ENCODE measurements at places on chromosomes 1 and 21.

DNA sequence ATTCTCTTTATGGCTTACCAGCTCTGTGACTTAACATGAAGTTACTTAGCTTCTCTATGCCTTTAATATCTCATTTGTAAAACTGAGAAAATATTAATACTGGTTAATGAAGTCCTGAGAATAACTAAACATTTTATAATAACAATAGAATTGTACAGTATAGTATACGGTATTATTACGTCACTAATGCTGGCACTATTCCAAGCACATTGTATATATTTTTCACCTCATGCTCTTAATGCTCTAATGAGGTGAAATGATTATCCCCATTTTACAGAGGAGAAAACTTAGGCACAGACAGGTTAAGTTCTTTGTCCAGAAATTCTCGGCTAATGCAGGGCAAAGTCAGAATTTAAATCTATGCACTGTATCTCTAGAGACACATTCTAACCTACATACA lies 856 bp downstream of the OR6K3 start:
- no peak for DNase-seq

DNA sequence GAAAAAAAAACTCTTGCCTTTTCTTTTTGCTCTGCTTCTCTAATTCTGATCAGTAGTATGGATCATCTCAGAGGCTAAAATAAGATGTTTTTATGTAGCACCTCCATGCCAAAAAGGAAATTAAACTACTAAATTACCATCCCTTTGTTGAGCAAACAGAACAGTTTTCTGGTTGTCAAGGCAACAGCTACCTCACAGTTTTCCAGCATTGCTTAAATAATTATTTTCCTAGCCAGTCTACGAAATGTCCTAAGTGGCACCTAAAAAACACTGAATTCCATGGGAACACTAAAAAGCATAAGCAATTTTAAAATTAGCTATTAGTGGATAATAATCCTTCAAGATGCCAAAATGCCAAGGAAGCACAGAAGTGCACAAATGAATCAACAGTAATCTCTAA lies 61.7 kb downstream of the ARID4B start:
- no peak for DNase-seq

DNA sequence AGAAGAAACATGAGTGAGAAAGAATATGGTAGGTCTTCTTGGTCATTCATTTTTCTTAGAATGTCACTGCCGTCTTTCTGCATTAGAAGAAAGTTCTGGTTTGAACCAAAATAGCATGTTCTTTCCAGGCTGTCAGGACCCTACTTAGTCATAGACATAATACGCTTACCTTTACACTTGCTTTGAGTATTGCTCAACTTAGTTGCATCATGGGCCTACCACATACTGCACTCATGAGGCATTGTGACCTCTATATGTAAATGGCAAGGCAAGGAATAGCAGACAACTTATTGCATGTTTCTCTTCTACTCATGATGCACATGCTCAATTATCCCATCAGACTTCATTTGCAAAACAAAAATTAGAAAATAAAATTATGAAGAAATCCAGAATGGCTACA lies 415.0 kb downstream of the HLX start:
- peak; percentile 3 for DNase-seq

DNA sequence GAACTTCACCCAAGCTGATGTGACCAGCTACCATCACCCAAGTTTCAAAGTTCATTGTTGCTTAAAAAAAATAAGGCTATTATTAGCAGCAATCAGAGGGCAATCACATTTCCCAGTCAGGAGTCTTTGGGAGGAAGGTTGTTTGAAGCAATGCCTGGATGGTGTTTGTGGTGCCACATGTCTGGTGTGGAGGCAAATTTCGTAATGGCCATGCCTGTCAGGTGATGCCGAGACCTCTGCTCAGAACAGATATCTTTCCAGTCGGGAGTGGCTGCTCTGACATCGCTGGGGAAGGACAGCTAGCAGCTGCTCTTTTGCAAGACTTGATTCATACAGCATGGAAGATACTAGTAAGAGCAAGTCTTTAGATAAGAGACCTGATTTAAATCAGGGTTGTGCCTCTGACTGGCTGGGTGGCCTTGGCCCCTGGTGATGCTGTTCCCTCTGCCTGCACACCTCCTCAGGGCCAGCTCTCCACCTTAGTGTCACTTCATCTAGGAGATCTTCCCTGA lies 187.8 kb upstream of the JUN start:
- DNase-seq, result peak; percentile 67

DNA sequence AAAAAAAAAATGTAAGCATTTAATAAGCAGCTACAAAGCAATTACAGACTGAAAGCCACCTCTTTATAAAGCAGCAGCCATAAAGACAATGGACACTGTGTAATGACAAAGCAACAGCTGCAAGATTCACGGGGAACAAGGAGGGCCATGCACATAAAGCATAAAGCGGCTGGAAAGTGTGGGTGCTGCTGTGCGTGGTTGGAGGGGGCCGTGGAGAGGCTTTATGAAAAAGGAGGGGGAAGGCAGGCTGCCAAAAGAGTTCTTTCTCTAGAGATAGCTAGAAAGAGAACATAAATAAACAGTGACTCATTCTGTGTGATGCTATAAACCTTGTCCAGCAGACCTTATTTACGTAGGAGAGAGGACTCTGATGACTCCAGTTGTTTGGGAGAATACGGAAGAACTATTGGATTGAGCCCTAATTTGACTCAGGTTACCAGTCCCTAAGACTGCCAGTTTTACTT lies 49.3 kb downstream of the ADAMTS1 start:
- DNase-seq, result peak; percentile 91

- no peak for DNase-seq
Observed at GRCh38 chr1:182629499-182630096, 25.4 kb upstream of the RGS16 start.
